Stimulated activated effector memory CD8-positive, alpha-beta T cell treated with anti-CD3 and anti-CD28 coated beads, Interleukin-12 subunit alpha, Interleukin-12 subunit beta, amount 100 ng/mL, for 72 hours (primary cell): ENCODE measurements at places on chromosomes 12 and 14.
A peak's percentile ranks its signal among the peaks of the same experiment; 100 is the strongest.

- DNase-seq, result no peak
These were observed 9.5 kb upstream of the LTBP2 start for GRCh38 chr14:74621556-74621955.

- DNase-seq, result no peak
These were observed 43.2 kb upstream of the EML1 start for GRCh38 chr14:99749763-99750715.

DNA sequence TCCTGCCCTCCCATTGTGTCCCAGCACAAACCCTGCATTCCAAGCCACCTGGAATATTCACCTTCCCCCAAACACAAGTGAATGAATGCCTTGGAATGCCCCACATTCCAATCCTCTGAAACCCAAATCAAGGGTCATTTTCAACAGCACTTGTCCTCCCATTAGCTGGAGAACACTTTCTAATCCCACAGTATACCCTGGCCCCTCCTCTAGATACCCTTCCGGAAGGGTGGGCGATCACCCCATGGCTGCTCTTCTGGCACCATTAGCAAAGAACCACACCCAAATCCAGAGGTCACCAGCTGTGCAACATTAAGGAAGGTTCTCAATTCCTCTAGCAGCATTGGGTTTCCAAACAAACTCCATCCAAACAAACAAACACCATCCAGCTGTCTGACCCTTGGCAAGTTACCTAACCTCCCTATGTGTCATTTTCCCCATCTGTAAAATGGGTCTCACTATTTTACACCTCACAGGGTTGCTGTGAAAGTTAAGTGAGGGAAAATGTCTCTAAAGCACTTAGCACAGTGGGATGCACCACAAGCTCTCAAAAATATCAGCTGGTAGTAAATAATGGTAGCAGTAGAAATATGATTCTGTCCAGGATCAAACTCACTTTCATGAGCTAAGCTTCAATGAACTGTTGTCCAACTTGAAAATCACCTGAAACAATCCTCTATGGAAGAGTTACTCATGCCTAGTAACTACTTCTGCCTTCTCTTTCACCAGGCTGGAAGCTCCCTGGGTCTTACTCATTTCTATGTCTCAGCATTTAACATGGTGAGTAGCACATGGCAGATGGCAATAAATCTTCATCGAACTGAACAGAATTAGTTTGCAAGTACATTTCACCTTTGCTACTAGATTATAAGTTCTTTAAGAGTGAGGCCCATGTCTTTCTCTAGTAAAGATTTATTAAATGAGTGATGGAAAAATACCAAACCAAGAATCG is 5.3 kb downstream of the NUAK1 start:
- no peak for DNase-seq

- DNase-seq, result no peak
These were observed 80.5 kb upstream of the CAPRIN2 start for GRCh38 chr12:30835216-30835615.

DNA sequence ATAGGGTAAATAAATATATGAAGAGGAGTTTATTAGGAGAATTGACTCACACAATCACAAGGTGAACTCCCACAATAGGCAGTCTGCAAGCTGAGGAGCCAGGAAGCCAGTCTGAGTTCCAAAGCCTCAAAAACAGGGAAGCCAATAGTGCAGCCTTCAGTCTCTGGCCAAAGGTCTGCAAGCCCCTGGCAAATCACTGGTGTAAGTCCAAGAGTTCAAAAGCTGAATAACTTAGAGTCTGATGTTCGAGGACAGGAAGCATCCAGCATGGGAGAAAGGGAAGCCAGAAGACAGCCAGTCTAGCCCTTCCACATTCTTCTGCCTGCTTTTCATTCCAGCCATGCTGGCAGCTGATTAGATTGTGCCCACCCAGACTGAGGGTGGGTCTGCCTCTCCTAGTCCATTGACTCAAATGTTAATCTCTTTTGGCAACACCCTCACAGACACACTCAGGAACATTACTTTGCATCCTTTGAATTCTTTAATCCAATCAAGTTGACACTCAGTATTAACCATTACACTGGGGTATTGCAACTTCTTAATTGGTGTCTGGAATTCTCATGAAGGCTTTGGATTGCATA is 736.5 kb upstream of the LMO3 start:
- DNase-seq, result no peak

- DNase-seq, result no peak
These were observed 68.6 kb downstream of the EP400 start for GRCh38 chr12:132018193-132018916.

DNA sequence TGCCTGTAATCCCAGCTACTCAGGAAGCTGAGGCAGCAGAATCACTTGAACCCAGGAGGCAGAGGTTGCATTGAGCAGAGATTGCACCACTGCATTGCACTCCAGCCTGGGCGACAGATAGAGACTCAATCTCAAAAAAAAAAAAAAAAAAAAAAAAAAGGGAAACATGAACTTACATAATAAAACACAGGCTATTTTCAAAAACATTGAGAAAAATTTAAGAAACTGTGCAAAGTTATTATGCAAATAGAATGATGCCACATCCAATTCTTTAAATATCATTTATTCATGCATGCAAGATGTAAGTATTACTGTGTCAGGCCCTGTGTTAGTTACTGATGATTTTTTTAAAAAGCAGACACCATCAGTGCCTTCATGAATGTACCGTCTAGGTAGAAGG is 20.0 kb upstream of the SLC16A7 start:
- no peak for DNase-seq

GRCh38 chr12:68121143-68121542 is 38.4 kb downstream of the IFNG start:
- peak; percentile 77 for DNase-seq

GRCh38 chr12:19642345-19642744 is 203.1 kb downstream of the AEBP2 start:
- no peak for DNase-seq

DNA sequence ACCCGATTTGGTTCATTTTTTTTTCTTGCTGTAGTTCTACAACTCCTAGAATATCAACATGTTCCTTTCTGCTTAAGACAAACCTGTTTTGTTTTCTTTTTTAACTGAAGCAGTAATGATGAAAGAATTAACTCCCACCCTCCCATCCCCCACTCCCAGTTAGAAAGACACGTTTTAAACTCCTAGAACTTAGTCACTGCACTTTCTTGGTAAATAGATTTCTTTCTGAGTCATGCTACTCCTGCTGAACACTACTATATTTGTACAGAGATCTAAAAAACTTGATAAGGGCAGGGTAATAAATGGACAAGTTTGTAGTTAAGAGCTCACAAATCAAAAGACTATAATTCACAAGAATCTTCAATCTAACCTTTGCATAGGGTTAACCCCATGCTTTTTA is 118.9 kb upstream of the PTPRB start:
- DNase-seq, result no peak

DNA sequence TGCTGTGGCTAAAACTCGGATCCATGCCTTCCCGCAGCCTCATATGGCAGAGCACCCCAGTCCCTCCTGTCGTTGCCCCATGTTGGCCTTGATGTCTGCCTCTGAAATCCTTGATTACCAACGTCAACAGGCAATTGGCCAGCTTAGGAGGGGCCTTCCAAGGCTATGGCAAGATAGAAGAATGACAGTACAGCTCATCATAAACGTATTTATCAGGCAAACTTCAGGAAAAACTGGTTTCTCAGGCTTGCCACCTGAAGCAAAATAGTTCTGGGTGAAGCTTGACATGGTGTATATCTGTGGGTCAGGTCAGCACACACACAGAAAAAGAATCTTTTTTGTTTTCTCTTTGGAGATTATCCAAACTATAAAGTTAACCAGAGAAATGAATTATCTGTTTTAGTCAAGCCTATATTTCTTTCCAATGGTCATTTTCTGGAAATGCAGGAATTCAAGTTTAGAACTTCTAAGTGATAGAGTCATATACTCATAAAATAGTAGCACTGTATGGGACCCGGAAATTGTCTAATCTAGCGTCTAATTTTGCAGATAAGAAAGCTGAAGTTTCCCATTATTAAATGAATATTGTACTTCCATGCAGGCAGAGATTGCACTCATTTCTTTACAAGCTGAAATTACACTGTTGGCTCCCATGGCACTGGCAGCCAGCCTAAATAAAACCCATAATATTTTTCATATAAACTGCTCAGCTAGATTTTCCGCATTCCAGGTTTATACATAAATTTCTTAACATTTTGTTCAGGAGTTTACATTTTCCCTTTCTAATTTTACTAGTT is 24.4 kb upstream of the DUSP16 start:
- DNase-seq, result no peak

DNA sequence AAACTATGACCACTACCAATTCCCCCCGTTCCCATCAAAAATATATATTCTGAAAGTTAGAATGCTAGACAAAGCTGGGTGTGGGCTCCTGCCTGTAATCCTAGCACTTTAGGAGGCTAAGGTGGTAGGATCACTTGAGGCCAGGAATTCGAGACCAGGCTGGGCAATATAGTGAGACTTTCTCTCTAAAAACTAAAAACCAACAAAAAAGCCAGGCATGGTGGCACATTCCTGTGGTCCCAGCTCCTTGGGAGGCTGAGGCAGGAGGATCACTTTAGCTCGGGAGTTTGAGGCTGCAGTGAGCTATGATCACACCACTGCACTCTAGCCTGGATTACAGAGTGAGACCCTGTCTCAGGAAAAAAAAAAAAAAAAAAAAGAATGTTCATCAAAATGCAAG is 48.8 kb upstream of the COL2A1 start:
- no peak for DNase-seq

GRCh38 chr14:96989306-96989705 is 192.1 kb downstream of the VRK1 start:
- no peak for DNase-seq

GRCh38 chr12:27498149-27498548 is 25.9 kb upstream of the PPFIBP1 start:
- no peak for DNase-seq
